ENCODE measurements at places on chromosomes 16 and 17.

- DNase-seq, result no peak
These were observed at the start of gene PLLP for GRCh38 chr16:57284209-57284951. Gene PLLP (minus strand): TSS chr16:57284672. CDS start chr16:57284540, 132 bp downstream.

DNA sequence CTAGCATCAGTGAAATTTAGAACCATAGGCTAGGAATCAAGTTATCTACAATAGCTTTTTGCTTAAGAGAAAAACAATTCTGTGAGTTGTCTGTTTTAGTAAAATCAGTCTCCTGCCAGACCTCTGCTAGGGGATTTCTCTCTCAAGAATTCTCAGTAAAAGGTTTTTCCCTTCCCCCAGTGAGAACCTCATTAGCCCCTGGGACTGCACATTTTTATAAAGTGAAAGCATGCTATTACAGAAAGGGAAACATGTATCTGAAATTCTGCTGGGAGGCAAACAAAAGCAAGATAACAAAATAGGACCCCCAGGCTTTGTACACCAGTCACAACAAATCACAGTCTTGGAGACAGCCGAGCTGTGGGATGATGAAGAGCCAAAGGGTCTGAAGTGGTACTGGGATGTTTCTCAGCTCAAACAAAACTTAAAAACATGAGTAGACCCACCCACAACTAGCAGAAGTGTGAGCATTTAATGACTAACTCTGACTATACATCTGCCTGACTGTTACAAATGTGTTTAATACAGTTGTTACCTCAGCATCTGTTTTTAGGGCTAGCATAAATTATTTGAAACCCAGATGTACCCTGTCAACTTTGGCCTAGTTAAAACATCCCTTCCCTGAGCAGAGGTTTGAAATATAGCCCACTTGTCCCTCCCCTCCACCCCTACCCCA lies 20.0 kb upstream of the GLG1 start:
- no peak for DNase-seq

GRCh38 chr16:87780385-87780989 lies 14.7 kb upstream of the KLHDC4 start:
- DNase-seq, result no peak

DNA sequence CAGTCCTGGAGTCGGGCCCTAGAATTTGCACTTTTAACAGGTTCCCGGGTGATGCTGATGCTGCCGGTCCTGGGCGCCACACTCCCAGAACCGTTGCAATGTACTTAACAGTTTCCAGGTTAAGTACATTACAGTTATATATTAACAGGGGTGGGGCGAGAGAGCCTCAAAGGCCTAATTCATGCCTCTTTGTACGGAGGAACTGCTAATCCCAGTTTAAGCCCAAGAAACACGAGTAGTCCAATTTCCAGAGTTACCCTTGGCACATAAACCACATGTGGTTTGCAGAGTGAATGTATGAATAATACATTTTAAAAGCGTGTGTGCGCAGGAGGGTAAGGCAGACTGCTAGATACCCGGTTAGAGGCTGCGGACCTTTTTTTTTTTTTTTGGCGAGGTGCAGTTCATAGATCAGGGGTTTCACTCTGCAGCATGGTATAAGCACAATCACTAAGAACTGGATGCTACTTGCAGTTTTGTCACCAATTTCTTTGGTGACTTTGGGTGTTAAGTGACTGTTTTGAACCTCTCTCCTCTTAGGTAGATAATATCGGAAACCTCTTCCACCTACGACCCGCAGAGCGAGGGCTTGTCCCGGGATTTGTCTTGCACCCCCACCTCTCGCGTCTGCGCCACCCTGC lies 713 bp downstream of the COX11 start:
- DNase-seq, result no peak

DNA sequence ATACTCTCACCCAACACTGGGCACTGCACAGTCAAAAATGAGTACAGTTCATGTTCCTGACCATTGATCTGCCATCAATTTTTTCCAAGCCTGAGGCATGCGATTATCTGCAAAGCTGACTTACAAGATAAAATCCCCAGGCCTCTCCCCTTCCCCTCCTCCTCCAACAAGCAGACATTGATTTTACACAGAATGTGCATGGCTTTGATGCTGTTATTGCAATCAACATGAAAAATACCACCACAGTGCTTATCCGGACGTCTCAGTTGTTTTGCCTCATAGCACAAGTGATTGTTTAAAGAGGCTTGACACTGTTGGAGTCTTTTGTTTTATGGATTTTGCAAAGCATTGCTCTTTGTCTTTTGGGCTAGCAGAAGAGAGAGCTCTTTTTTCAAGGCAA lies 163.8 kb downstream of the TOX3 start:
- no peak for DNase-seq

- no peak for DNase-seq
These were observed 712 bp upstream of the SPECC1 start for GRCh38 chr17:20008242-20009051.

DNA sequence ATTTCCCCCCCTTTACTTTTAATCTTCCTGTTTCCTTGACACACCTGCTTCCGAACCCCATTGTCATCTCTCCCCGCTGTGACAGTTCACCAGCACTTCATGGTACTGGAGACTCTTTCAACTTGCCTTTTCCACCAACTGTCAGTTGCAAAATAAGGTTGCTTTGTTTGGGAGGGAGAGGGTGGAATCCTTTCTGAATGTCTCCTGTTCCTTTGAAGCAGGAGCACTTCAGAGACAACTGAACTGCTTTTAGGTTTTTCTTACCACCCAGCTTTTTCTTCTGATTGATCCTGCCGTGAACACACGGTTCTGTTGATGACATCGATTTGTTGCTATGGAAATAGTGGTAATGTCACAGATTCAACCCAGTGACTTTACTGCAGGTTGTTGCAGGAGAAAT lies 42.0 kb downstream of the RPA1 start:
- no peak for DNase-seq

- no peak for DNase-seq
These were observed 69.0 kb downstream of the PLXDC1 start for GRCh38 chr17:39082482-39082881.

- no peak for DNase-seq
These were observed 684 bp upstream of the APPBP2 start for GRCh38 chr17:60526726-60527125.

GRCh38 chr17:82330322-82331239 lies 3.0 kb downstream of the SECTM1 start:
- DNase-seq, result no peak

- DNase-seq, result no peak
These were observed 8.6 kb upstream of the SLC7A6 start for GRCh38 chr16:68255712-68256111.

GRCh38 chr17:82820278-82821251 lies 19.3 kb downstream of the ZNF750 start:
- no peak for DNase-seq

- DNase-seq, result no peak
These were observed 28.3 kb downstream of the PLCD3 start for GRCh38 chr17:45104029-45104428.

DNA sequence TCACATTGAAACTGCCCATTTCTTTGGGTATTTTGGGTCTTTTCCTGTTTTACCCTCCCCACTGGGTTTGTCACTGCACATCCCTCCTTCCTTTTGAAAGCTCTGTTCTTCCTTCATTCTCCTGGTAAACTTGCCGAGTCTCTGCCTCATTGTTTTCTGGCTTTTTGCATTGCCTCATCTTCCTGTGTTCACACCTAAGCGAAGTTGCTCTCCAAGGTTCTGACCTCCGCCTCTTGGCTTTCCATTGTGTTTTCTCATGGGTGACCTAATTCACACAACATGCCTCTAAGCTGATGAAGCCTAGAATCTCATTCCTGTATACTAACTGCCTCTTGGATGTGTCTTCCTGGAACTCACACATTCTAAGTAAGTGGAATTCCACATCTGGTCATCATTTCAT lies 1096.1 kb upstream of the EEF2KMT start:
- DNase-seq, result no peak

- no peak for DNase-seq
These were observed 23.0 kb downstream of the NAGPA start for GRCh38 chr16:5010576-5011329.

DNA sequence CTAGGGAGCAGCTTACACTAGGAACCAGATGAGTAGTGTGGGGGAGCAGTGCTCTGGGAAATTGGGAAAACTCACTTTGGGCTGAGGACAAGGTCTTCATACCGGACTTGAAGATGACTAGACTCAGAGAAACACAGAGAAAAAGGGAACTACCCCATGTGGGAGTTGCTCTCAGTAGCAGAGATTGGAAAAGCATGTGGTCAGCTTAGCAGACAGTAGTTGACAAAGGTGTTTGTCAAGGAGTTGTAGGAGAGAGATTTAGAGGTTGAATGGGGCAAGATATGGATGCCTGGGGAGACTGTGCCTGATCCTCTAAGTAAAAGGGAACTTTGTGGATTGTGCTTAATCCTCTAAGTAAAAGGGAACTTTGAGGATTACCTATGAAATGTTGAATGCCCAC lies 194.5 kb upstream of the COX10 start:
- DNase-seq, result no peak

- no peak for DNase-seq
These were observed 14.4 kb upstream of the ATP2A3 start for GRCh38 chr17:3978421-3979289.

DNA sequence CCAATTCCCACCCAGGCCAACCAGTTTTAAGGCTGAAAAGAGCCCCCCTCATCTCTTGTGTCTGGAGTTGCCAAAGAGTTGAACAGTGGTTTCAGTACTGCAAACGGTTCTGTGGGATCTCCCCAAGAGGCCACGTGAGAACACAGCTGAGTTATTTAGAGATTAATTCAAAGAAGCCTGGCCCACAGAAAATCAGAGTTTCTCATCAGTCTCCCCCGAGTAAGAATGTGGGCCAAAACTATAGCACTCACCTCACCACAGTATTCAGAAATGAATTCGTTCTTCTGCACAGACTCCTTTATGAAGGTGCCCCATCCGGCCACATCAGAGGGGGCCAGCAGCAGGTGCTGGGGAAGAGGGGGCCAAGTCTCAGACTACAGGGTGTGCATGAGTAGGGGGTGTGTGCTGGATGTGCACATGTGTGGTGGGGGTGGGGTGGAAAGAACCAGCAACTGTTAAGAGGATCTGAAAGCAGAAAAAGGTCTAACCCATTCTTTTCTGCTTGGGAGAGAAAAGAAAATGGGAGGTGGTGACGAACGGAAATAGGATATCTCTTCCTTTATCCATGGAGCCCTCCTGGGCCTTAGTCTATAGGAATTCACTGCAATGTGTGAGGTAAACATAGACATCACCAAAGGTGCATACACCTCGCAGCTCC lies 22.6 kb downstream of the CNTNAP1 start:
- DNase-seq, result no peak

GRCh38 chr16:66720766-66721165 lies 24.2 kb upstream of the CMTM4 start:
- no peak for DNase-seq

GRCh38 chr16:52535076-52535475 lies 11.9 kb downstream of the TOX3 start:
- DNase-seq, result no peak

GRCh38 chr16:14475370-14476139 lies 154.5 kb downstream of the PARN start:
- DNase-seq, result no peak

GRCh38 chr17:76432712-76433336 lies 20.1 kb downstream of the UBE2O start:
- DNase-seq, result no peak

GRCh38 chr16:68275611-68276191 lies 11.4 kb downstream of the SLC7A6 start:
- DNase-seq, result no peak

DNA sequence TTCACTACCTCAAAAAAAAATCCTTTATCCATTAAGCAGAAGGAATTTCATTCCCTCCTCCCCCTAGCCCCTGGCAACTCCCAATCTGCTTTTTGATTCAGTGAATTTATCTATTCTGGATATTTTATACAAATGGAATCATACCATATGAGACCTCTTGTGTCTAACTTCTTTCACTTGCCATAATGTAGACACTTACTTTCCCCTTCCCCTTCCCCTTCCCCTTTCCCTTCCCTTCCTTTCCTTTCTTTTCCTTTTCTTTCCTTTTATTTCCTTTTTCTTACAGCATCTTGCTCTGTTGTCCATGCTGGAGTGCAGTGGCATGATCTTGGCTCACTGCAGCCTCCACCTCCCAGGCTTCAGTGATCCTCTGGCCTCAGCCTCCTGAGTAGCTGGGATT lies 50.5 kb downstream of the PSMD12 start:
- no peak for DNase-seq

GRCh38 chr17:7413346-7413985 lies 5.8 kb downstream of the NLGN2 start:
- DNase-seq, result no peak

GRCh38 chr16:28839004-28839639 lies 7.0 kb downstream of the TUFM start:
- DNase-seq, result no peak

GRCh38 chr17:37698132-37698910 lies 46.5 kb downstream of the HNF1B start:
- no peak for DNase-seq

GRCh38 chr16:81739503-81739902 lies 39.6 kb upstream of the PLCG2 start:
- no peak for DNase-seq

DNA sequence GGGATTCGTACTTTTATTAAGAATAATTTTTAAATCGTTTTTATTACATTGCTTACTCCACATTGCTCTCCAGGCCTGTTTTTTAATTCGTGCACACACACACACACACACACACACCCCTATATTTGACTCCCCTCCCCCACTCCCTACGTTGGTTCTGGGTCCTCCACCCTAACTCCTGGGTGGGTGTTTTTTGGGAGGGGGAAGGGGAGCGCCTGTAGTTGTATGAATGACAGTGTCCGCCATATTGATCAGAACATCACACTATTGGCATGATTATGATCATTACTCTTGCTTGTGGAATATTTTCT lies 1.3 kb downstream of the GNAO1 start:
- DNase-seq, result no peak

DNA sequence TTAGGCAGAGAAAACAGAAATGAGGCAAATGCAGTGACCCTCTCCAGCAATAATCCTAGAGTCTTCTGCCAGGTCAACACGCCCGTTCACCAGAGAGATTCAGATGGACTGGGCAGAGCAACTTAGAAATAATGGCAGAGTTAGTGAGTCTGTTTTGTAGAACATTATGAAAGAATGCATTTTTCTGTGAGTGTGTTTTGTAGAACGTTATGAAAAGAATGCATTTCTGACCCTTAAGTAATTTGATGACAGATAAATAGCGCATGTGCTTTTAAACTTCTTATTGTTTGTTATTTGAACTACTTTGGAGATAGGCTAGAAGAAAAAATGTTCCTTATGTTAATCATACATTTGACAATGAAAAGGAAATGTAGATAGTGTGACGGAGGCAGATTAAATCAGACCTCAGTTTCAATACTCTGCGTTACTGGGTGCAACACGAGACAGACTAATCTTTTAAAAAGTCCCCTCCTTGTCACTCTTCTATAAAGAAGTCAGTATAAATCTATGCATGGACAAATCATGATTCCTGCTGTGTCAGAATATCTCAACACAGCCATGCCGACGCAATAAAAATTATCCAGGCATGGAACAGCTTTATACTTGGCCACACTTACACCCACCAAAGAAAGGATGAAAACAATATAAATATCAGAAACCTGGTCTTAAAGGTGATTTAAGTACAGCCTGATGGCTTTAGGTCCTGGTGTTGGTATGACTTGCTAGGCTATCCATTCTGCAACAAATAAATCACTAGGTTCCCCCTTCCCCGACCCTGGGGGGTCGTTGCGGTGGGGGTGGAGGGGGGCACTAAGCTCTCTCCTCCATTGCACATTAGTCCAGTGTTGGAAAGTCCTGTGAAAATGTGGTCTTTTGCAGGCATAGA lies 47.8 kb downstream of the MARCHF10 start:
- no peak for DNase-seq

- DNase-seq, result no peak
These were observed 16.4 kb downstream of the TMEM238L start for GRCh38 chr17:10787306-10788045.

- DNase-seq, result no peak
These were observed 47.2 kb downstream of the ABCC1 start for GRCh38 chr16:15996432-15997109.

Measured in stimulated activated CD8-positive, alpha-beta memory T cell treated with anti-CD3 and anti-CD28 coated beads, Interleukin-4, amount 100 ng/mL, for 1 hour (primary cell).